ENCODE measurements at places on chromosomes 4 and X.

DNA sequence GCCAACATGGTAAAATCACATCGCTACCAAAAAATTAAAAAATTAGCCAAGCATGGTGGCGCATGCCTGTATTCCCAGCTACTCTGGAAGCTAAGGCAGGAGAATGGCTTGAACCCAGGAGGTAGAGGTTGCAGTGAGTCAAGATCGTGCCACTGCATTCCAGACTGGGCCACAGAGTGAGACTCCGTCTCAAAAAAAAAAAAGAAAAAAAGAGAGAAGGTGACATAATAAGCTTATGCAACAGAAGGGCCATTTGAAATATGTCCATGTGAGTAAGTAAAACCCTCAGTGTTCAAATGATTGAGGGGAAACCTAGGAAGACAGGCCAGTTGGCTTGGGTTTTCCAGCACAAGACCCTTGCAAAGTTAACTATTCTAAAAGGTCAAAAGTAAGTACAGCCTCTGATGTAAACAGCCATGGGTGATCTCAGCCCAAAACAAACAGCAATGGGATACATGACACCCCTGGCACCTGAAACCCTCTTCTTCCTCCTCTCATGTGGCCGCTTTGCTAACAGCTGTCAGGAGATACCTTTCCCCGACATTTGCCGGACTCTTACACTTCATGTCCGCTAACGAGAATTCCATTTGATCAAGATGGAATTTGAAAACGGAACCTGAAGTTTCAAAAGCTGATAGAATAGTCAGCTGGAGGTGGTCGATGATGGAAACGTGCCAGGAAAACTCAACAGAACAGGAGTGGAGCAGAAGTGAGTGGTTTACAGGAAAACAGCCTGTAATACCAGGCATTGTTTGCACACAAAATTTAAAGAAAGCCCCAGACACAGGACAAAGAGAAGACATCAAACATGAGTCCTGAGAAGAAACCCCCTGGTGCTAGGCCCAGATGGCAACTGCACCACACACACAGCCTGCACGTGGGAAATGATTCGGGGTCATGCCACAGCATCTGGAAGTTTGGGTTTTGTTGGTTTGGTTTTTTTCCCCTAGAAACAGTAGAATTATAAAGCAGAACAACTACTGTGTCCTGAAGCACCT is 93.0 kb upstream of the STS start:
- DNase-seq, result no peak

DNA sequence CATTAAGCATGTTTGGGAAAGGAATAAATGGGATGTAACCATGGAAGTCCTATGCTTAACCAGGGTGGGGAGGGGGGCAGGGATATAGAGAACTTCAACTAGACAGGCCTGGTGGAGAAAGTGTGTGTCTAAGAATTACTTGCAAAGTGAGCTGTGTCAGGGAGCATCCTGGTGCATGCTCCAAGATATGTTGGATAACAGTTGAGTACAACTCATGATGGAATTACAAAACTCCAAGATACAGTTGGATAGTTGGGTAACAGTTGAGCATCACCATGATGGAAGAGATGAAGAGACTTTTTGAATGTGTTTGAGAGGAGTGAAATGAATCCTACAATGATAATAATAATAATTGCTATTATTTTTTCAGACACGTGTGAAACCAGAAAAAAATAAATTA is 26.1 kb upstream of the ACSL1 start:
- DNase-seq, result no peak

DNA sequence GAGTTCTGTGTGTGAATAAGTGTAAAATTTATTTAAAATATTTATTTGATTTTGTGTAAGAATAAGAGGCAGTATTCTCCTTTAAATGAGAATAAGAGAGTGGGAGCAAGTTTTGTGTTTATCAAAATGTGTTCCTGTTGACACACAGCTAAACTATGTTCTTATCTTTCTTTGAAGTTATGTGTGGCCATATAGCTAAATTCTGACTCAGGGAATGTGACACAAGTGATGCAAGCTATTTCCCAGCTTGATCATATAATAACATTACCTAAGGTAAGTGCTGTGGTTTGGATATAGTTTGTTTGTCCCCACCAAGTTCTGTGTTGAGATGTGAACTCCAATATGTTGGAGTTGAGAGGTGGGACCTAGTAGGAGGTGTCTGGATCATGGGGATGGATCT is 740.0 kb upstream of the IGFBP7 start:
- no peak for DNase-seq

DNA sequence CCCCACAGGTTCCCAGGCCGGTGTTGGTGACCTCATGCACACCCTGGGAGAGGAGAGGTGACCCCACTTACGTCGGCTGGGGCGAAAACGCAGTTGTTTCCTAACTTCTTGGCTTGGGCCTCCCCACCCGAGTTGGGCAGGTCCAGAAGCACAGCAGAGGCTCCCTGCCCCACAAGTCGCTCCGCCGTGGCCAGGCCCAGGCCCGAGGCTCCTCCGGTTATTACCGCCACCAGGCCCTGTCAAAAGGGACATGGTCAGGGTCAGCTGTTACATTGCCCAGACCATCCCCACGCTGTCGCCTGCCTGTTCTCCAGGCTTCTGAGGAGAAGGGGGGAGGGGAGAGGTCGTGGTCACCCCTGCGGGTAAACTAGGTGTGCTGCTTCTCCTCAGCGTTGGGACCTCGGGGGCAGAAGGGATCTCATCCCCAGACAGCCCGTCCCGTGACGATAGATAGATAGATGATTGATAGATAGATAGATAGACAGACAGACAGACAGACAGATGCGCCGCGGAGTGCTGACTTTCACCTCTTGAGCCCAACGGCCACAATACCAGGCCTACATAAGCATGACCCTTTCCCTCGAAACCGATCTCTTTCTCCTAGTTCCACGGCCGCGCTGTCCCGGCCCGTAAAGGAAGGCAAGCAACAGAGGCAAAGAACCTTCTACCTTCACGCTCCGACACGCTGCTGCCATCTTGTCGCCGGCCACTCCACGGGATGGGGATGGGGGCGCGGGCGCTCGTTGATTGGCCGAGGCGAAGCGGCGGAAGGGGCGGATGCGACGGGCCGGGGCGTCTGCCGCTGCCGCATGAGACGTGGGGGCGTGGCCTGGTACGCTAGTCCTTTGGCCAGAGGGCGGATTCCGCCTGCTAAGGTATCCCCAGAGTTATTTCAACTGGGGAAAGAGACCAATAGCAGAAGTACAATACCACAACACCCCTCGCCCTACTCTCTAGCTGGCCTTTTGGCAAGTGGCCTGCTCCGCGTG is at the start of gene HSD17B10:
TSS of gene HSD17B10 (minus strand) at position 720 of the 989 bp plus-strand sequence. CDS start at position 695, 25 bp downstream.
- peak; percentile 80 for DNase-seq

DNA sequence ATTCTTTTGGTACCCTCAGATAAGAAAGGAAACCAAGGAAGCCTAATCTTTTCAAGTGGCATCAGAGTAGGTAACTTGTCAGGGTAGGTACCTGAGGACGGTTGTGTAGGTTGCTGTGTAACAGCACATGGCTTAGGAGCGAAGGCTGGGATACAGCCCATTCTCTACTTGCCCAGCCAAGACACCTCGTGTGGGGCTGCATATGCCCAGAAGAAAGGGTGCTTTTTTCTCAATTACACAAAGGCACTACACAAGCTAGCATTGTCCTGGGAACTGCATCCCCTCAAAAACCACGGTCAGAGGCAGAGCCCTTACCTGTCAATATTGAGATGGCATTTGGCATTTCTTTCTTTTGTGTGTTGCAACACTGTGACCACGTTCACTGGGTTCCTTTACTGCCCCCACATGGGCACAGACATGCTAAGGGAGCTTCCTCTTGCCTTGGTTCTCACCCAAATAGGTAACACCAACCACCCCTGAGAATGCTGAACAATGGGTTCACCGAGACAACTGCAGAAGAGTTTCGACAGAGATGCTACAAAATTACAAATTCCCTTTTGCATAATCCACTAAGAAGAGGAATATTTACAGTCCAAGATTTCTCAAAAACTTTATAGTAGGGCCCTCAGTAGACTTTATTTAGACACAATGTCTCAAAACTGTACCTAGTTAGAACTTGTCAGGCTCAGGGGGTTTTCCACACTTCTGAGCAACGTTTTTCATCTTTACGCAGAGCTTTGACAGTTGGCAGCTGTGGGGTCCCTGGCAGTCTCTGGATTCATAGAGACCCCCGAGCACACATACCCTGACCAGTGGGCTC is 35.8 kb upstream of the TNIP3 start:
- no peak for DNase-seq

DNA sequence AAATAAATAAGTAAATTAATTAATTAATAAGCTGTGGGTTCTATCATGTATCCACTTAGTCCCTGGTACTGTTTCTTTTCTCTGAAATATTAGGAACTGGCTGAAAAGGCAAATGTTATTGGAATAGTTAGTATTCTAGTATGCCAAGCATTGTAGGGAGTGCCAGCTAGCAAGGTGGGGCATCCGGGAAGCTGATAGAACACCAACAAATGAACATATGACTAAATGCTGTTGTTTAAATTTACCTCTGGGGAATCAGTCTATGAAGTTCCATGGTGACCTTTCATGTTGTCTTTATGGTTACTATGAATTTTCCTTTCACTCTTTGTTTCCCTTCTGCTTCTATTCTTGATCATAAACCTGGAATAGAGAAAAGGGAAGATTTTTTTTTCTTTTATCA is 32.7 kb downstream of the NUDT6 start:
- no peak for DNase-seq

GRCh38 chr4:7651461-7651921 is 216.8 kb upstream of the PSAPL1 start:
- no peak for DNase-seq

- DNase-seq, result no peak
Observed at GRCh38 chr4:17194586-17194985, 296.1 kb upstream of the LDB2 start.

DNA sequence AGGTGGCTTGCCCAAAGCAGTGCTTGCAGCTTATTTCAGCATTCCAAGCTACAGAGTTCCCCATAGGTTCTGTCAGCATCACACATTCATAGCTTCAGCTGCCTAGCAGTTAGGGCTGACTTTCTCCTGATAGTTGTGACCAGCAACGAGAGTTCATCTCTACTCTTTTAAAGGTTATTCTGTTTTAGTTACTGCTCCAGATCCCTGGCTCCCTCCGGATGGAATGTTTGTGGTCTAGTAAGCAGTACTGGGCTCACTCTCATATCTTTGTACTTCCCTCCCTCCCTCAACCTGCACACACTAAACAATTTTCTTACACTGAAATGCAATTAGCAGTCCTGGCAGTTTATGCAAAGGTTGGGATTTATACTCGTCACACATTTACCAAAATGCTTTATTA is 43.9 kb downstream of the PTTG2 start:
- no peak for DNase-seq

DNA sequence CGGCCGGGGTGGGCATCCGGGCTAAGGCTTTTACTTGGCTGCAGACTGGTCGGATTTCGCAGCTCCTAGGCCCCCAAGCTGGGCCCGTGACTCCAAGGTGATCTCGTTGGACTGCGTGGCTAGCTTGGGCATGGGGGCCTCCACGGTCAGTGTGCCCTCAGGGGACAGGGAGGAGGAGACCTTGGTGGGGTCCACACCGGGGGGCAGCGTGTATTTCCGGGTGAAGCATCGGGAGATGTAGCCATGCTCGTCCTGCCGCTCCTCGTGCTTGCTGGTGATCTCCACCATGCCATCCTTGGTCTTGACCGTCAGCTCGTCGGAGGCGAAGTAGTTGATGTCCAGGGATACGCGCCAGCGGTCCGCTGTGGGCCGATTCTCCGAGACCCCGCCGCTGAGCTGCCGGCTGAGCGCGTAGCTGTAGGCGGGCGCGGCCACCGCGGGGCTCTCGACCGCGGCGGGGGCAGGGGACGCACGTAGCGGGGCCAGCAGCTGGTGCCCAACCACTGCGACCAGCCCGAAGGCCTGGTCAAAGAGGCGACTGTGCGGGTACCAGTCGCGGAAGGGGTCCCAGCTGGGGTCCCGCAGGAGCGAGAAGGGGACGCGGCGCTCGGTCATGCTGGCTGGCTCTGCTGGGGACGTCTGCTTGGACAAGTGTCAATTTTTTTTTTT is 881 bp upstream of the CACNA1F start:
- no peak for DNase-seq

DNA sequence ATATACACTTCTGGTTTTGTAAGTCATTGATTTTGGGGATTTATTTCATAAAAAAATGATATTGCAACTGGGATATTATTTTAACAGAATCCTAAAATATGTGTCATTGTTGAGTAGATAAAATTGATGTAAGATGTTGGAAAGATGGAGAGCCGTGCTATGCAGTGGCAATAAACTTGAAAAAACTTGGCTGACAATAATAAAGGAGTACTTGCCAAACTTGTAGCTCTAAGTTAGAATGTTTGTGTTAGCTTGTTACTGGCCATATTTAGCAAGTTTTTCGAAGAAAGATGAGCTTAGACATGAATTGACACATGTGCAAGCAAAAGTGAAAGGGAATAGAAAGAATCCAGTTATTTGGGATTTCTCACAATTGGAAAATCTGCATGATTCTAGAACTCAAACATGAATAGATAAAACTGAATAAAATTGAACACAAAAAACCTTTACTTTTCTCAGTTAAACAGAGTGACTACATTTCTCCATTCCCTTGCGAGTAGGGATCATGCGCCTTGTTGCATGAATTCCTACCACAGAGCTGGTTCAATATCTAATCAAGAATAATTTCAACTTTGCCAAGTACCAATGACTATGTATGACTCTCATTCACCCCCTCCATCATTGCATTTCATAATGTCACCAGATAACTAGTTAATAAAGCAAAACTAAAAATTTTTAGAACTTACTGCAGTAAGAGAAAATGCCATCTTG is 327.8 kb downstream of the CAMK2D start:
- no peak for DNase-seq

DNA sequence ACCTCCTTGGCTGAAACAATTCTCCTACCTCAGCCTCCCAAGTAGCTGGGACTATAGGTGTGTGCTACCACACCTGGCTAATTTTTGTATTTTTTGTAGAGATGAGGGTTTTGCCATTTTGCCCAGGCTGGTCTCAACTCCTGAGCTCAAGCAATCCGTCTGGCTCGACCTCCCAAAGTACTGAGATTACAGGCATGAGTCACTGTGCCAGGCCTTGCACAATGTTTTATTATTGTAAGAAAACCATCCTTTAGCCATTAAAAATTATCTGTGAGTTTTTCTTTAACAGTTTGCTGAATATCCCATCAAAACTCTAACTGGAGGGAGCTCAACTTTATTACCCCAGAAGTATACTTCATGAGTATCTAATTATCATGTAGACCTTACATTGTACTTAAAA is 900.3 kb downstream of the PCDH7 start:
- no peak for DNase-seq

GRCh38 chr4:172962564-172963353 is 205.9 kb upstream of the GALNT7 start:
- no peak for DNase-seq

DNA sequence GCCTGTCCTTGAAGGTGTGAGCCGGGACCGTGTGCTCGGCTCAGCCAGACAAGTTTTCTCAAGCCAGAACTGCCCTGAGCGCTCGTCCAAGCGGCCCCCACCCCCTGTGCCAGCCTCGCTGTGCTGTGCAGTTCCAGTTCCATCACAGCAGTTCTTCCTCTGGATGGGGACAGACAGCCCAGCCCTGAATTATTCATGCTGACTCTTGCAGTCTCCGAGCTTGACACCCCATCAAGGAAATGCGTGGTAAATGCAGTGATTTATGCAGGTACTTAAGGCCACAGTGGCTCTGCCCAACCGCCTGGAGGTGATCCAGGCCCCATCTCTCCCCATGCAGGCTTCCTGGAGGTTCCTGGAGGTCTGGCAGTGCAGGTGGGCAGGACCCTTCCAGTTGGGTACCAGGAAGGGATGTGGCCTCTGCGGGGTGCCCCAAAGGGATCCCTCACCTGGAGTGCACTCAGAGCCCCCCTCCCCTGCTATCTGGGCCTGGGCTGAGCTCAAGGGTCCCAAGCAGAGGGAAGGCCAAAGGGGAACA is 44.8 kb upstream of the HMX1 start:
- DNase-seq, result no peak

GRCh38 chrX:111098874-111099273 is 2.9 kb downstream of the PAK3 start:
- DNase-seq, result peak; percentile 47

- DNase-seq, result no peak
Observed at GRCh38 chr4:41379230-41379629, 122.5 kb downstream of the UCHL1 start.

Measured in T-helper 22 cell (primary cell).